Stimulated activated naive CD4-positive, alpha-beta T cell treated with Interleukin-2 at 50 U/mL for 16 hours (primary cell): ENCODE measurements at places on chromosomes 16 and 17.

- DNase-seq, result no peak
Observed at GRCh38 chr16:64398793-64399192, 723.1 kb downstream of the CDH11 start.

DNA sequence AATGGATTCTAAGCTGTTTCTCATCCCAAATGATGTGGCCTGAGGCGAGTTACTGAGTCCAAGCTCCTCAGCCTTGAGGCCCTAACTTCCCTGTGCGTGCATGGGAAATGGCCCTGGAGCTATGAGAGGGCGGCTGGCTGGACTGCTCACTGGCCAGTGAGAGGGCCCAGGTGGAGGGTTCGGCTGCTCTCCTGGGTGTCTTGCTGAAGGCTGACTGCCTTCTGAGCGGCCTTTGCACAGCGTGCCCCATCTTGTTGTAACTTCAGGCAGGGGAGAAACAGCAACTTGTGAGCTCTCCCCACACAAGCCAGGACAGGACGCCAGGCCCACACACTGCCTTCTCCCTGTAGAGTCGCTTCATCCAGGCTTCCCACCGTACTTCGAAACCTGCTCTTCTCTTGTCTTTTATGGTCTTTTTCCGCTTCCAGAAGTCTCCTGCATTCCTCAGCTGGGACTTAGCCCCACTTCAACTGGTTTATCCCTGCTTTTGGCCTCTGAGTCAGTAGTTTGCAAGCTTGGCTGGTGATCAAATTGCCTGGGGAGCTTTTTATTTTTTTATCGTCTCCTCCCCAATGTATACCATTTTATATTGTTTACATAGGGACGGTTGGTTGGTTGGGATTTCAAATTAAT is 13.3 kb downstream of the CDH3 start:
- no peak for DNase-seq

DNA sequence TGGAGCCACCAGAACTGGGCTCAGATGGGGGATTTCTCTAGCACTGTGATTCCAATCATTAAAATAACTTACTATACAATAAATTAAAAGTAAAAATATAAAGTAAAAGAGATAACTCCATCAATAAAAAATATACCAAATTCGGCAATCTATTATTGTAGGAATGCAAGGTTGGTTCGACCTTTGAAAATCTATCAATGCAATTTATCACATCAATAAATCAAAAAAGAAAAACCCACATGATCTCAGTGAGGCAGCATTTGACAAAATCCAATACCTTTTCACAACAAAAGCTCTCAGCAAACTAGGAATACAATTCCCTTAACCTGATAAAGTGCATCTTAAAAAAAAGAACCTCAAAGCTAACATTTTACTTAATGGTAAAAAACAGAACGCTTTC is 17.0 kb downstream of the RAB40B start:
- no peak for DNase-seq

GRCh38 chr16:35208001-35208935 is 1748.9 kb downstream of the TP53TG3F start:
- no peak for DNase-seq

DNA sequence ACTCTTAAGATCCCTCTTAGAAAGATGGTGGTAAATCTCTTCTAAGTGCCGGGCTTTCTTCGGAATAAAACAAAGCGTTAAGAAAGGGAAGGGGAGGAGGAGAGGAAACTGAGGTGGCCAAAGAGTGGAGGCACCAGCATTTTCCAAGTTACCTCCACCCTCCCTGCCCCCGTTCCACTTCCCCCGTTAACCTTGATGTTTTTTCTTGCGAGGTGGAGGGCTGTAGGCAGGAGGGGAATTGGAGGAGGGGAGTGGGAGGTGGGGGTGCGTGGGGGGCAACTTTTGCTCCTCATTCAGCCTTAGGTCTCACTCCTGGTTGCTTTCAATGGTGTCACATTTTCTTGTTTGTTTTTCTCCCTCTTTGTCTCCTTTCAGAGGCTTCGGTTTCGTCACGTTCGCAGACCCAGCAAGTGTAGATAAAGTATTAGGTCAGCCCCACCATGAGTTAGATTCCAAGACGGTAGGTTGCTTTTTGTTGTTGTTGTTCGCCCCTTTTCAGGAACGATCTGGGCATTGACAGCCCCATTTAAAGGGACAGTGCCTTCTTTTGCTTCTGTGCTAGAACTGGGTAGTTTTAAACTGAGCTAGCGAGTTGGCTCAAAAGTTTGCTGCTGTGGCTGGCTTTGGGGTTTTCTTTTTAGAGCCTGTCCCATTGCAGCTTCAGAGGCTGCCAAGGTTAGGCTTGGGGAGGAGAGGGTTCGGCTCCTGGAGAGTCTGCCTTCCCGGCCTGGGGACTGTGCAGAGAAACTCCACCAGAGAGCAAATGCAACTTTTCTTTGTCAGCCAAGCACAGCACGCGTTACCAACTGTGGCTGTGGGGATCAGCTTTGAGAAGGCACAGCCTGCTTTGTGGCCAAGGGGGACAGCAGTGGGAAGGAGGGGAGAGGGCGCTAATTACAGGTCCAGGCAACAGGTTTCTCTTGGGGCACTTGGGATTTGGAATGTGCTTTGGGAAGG is 1.9 kb downstream of the MSI2 start:
- DNase-seq, result no peak

- no peak for DNase-seq
Observed at GRCh38 chr16:81908466-81909262, 102.6 kb downstream of the SDR42E1 start.

DNA sequence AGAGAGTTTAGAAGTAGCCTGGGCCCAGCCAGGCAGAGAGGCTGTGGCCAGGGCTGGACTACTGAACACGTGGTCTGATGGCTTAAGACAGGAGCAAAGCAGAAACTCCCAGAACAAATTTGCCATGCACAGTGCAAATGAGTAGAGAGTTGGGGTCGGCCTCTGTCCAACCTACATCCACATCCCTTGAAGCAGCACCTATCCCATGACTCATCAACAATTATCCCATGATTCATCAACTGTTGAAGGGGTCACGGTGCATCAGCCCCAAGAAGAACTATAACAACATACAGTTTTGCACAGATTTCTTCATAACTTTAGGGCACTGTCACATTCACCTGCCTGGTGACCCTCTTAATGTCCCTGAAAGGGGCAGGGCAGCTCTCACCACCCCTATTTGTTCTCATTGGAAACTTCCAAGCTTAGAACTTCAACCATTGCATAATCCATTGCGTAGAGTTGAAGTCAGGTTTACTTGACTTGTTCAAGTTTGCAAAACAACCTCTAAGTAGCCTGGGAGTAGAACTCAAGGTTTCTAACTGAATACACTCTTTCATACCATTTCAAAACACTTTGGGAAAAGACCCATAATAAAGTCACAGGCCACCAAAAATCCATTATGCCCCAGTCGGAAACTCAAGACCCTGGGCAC is 235.2 kb upstream of the CDH5 start:
- DNase-seq, result no peak

DNA sequence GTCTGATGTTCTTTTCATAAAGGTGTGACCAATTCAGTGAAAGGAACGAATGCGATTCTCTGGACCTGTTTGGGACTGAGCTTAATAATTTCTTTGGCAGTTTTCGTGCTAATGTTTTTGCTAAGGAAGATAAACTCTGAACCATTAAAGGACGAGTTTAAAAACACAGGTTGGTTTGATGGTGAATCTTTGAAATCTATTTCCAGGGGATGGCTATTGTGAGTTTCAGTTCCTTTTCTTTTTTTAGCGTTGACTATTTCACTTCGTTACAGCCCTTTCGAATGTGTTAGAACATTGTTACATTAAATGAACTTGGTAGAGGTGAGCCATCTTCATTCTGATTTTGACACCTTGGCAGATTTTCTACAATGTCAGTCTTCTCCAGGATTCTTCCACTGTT is 1.2 kb downstream of the TNFRSF17 start:
- no peak for DNase-seq

DNA sequence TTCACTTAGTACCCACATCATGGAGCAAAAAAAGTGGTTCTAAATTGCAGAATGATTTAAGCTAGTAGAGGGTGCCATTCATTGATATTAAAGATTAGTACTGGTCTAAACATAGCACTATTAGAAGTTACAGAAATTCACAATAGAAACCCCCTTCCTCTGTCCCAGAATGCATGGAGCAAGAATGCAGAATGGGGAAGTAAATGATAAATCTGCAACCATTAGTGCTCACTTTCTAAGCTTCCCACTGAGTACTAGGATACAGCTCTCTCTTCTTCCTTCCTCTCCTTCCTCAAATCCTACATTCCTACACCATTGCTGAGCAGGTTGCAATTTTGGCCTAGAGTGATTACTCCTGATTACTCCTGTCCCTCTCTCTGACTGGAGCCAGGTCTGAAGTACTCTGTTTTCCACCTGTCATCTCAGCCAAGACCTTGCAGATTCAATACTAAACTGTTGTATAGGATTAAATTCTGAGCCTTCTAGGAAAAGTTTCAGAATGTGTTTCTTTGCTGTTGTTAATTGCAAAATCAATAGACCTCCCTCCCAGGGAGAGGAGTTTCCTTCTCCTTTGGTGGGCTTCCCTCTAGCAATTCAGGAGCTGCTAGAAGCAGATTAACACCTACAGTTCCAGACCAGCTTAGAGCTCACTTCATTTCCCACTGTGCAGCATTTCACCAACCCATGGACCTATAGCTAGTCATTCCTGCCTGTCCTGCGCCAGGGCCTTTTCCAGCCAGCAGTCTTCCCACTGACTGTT is 165.5 kb upstream of the TBX2 start:
- DNase-seq, result no peak

DNA sequence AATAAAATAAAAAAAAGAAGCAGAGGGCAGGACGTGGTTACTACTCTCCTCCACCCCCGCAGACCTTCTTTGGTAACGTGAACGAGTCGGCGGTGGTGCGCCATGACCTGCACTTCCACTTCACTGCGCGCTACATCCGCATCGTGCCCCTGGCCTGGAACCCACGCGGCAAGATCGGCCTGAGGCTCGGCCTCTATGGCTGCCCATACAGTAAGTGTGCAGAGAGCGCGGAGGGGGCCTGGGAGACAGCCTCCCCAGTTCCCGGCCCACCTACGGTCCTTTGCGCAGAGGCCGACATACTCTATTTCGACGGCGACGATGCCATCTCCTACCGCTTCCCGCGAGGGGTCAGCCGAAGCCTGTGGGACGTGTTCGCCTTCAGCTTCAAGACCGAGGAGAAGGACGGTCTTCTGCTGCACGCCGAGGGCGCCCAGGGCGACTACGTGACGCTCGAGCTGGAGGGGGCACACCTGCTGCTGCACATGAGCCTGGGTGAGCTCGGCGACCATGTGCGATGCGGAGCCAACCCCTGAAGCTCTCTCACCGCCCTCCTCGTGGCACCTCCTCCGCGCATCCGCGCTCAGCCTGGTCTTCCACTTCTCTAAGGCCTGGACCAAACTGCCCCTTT is 2.7 kb downstream of the CNTNAP1 start:
- DNase-seq, result no peak

DNA sequence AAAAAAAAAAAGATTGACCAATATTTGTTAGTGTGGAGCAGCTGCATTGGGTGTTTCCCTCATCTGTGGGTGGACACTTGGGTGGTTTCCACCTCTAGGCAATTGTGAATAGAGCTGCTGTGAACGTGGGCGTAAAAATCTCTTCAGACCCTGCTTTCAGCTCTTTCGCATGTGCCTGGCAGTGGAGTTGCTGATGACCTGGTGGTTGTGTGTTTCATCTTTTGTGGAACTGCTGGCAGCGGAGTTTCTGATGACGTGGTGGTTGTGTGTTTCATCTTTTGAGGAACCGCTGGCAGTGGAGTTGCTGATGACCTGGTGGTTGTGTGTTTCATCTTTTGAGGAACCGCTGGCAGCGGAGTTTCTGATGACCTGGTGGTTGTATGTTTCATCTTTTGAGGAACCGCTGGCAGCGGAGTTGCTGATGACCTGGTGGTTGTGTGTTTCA is 21.4 kb downstream of the ZC3H18 start:
- DNase-seq, result peak; percentile 65

DNA sequence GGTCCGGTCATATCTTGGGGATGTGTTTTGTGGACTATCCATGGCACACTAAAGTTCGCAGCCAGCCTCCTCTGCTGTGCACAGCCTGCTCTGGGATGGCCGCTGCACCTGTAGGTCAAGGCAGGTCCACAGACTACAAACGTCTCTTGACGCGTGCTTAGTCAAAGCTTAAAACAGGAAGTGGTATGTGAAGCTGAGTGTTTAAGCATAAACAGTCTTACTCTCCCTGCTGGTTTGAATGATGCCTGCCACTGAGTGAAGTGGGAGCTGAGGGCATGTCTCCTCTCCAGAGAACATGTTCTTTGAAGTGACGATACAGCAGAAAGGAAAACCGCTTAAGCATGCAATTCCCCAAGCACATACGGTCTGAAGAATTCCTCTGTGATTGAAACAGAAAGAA is 365.6 kb downstream of the SLC39A11 start:
- peak; percentile 7 for DNase-seq

DNA sequence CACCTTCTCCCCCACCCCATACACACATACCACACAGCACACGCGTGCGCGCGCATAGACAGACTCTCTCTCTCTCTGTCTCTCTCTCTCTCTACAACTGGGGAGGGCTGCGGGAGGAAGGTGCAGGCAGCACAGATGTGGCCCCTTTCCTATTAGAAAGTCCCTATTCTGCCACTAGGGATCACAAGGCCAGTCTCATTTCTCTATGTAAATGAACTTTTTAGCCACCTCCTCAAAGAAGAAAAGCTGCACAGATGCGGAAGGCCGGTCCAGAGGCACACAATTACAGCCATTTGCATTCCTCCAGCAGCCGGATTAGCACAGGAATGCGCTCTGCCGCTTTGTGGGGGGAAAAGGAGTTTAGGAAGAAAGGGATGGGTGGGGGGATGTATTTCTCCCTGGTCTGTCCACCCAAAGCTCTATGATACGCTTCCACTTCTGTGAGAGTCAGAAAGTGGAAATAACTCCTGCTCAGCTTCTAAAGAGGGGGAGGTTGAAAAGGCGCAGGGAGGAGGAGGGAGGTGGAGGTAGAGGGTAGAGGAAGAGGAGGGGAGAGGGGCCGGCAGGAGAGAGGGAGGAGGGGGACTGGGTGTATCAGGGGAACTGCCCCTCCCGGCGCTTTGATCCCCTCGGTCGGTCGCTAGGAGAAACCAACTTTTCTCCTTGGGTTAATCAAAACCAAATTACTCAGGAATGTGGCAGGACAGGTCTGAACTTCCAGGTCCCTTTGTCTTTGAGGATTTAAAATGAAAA is 11.7 kb downstream of the ZFHX3 start:
- no peak for DNase-seq

- no peak for DNase-seq
Observed at GRCh38 chr17:9035249-9035648, 13.9 kb downstream of the NTN1 start.

- no peak for DNase-seq
Observed at GRCh38 chr16:27772093-27772825, 222.3 kb downstream of the KATNIP start.
